ENCODE measurements at places on chromosomes 1 and 21.
A peak's percentile ranks its signal among the peaks of the same experiment; 100 is the strongest.

DNA sequence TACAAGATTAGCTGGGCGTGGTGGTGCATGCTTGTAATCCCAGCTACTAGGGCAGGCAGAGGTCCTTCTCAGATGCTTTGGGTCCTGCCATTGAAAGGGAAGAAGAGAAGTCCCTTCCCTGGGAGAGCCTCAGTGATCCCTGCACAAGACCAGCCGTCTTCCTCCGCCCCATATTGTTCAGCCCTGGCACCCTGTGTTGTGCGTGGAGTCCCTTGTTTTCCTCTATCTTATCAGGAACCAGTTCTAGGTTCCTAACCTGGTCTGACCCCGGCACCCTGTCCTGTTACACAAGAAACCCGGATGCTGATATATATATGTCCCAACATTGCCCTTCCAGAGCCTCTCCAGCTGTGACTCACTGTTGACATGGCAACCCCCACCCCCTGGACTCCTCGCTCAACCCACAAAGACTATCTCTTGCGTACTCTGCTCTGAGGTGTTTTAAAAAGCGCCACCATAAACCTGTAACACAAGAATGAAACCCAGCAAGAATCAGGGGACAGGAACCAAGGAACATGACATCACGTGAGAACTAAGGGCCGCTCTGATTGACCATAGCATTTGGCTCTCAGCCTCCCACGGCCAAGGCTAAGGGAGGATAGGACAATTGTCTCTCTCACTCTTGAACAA is 4.8 kb downstream of the MX2 start:
- peak; percentile 77 for DNase-seq

- DNase-seq = no peak
These were observed 8.3 kb downstream of the TGFBR3 start for GRCh38 chr1:91877574-91878208.

DNA sequence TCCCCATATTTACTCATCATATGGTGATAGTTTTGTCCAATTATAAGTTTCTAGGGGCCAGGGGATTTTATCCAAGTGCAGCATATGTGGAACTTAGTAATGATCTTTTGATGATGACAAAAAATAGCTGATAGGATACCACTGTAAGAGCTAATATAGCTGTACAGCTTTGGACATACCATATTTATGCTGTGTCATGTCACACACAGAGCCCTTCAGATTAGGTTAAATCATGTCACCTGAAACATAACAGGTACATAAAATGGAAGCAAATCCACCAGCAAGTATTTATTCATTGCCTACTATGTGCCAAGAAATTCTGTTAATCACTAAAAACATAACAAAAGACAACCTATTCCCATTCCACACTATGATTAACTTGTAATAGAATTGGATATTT is 82.8 kb upstream of the IPO9 start:
- DNase-seq = no peak

- DNase-seq = peak; percentile 58
These were observed 729 bp upstream of the CDCA8 start for GRCh38 chr1:37691497-37692077.

GRCh38 chr1:12480748-12481362 is 137.2 kb downstream of the DHRS3 start:
- DNase-seq = peak; percentile 36

- no peak for DNase-seq
These were observed 34.6 kb upstream of the LHX8 start for GRCh38 chr1:75099581-75099980.

DNA sequence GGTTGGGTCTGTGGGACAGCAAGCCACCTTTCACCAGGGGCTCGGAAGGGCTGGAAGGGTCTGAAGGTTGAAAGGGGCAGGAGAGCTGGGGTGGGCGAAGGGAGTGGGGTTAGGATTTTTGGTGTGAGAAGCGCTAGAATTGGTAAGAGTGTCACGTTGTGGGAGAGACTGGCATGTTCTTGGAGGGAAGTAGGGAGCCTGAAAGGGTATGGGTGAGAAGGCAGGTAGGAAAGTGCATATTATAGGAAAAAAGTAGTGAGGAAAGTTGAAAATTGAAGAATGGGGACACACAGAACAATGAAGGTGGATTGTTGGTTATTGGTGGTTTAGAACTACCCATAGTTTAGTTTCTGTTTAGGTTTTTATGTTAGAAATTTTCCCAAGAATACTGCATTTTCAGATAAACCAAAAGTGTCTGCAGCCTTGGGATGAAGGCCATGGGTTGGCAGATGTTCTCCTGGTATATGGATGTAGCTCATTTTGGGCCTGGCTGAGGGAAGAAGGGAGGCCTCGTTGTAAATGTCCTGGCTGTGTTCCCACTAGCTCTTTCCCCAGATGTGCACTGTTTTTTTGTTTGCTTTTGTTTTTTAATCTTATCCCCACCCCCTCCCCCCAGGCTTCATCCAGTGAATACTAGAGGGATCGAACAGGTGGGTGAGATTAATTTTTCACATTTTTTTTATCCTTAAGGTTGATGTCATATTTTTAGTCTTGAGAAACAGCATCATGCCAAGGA is 1.2 kb downstream of the LRRC42 start:
- peak; percentile 25 for DNase-seq

- no peak for DNase-seq
These were observed 230.1 kb downstream of the SEC16B start for GRCh38 chr1:177739780-177740179.

- DNase-seq = no peak
These were observed 1108.7 kb downstream of the NCAM2 start for GRCh38 chr21:22106720-22107410.

DNA sequence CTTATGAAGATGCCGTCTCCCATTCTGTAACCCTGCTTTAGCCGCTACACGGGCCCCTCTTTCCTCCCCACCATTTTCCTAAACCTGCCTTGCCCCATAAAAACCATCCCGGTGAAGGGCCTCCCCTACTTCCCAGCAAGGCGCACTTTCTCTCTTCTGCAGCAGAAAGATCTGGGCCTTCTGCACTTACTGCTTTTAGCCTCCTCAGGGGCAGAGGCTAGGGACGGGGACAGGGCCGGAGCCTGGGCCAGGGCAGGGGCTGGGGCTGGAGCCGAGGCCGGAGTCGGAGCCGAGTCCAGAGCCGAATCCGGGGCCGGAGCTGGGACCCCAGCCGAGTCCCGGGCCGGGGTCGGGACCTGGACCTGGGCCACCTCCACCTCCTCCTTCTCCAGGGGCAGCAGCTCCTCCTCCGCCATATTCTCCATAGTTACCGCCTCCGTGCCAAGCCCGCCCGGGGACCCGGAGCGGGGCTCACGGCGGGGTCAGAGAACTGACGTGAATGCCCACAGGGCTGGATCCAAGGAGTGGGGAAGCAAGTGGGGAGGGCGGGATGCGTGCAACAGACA is 382 bp downstream of the TRMT1L start:
- DNase-seq = no peak

DNA sequence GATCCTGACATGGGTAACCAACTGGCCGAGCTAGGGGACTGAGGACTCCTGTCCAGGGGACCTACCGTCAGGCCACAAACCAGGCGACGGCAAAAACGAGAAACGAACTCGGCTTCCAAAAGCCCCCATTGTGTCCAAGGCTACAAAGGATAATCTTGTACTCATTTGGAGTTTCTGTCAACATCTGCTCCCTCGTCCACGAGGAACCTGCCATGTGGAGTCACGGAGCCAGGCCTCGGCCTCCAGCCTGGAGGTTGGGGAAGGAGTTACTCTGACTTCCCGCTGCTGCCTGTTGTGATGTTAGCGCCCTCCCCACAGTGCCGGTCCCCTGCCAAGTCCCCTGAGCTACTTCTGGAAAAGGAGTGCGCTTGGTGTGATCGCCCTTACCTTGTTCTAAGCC is 7.3 kb downstream of the KRTAP10-1 start:
- DNase-seq = no peak

DNA sequence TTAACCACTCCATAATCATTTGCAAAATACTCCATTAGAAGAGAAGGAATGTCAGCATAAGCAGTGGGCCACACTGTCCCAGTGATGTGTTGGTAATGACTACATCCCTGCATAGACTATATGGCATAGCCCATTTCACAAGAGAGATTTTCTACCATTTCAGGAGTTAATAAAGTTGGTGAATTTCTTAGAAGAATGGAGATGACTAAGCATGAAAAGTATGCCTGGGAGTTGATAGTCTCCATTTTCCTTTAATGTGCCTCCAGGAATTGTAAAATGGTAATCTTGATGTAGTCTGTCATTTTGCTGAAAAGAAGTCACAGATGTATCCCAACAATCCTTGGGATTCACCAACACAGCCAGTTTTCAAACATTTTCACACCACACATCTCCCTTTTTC is 608.8 kb upstream of the CHRM3 start:
- no peak for DNase-seq

GRCh38 chr1:39694026-39694425 is 2.8 kb upstream of the HPCAL4 start:
- DNase-seq = no peak

DNA sequence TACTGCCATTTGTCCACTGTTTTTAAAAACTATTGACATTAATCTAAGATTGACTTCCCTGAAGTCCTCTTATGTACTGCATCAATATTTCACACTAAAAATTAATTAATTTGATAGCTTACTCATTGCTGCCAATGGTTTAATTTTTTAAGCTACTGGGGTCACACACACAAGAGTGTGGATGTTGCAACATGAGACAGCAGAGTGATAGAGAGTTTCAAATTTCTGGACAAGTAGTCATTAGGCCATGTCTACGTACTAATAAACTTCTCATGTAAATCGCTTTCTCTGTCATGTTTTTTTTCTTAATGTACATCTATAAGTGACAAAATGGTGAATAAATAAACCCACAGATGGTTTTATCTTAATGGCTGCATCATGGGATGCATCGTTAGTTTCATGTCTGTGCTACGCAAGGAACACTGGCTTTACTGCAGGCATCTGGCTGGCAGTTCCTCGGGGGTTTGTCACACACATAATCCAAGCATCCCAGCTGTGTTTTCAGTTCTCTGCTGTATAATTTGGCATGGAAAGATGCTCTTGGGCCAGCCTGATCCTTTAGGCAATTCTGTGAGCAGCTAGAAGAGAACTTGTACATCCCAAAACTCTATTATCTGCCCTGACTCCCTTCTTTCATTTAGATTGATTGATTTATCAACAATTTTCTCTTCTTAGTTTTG is 16.4 kb upstream of the CHODL start:
- no peak for DNase-seq

GRCh38 chr1:179973198-179974110 is 18.8 kb downstream of the CEP350 start:
- DNase-seq = no peak

DNA sequence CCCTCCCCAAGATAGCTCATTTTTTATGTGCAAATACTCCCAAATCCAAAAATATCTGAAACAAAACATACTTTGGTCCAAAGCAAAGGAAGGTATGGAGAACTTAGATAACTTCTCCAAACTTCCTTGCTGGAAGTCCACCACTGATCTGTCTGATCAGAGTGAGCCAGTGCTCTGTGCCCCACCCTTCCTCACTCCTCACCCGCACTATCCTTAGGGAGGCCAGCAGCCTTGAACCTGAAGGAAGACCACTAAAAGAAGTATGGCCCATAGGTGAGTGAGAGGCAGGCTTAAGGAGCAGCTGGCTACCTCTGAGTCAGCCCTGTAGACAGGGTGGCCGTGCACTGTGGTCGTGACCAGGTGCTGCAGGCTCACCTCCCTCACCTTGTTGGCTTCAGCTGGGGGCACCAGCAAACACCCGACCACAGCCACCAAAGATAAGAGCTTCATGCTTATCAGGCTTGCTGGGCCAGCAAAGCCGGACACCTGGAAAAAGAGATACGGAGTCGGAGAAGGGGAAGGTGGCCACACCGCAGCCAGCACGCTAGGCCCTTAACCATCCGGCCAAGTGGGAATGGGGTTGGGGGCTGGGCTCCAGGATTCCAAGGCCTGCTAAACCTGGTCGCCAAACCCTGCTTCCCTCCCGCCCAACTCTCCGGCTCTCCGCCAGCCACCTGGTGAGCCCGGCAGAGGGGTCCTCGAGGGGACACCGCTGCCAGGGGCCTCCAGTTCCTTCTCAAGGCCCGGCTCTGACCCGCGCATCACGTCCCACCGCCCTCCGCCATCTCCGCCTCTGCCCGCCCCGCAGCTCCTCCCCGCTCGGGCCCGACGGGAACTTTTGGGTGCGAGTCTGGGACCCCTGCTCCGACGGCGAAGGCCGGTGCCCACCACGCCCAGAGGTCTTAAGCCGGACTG is 543 bp downstream of the TMEM9 start:
- no peak for DNase-seq

DNA sequence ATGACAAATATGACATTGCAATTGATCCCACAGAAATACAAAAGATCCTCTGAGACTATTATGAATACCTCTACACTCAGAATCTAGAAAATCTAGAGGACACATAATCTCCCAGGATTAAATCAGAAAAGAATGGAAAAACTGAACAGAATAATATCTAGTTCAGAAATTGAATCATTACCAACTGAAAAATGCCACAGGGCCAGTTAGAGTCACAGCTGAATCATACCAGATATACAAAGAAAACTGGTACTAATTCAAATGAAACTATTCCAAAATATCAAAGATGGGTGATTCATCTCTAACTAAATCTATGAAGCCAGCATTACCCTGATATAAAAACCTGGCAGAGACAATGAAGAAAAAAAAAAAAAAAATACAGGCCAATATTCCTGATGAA is 149.3 kb downstream of the BRINP3 start:
- no peak for DNase-seq
